GM13976 (cell line): ENCODE measurements at places on chromosomes 4 and X.
A peak's percentile ranks its signal among the peaks of the same experiment; 100 is the strongest.

GRCh38 chr4:30767147-30767845, 47.1 kb downstream of the PCDH7 start:
- DNase-seq: no peak

DNA sequence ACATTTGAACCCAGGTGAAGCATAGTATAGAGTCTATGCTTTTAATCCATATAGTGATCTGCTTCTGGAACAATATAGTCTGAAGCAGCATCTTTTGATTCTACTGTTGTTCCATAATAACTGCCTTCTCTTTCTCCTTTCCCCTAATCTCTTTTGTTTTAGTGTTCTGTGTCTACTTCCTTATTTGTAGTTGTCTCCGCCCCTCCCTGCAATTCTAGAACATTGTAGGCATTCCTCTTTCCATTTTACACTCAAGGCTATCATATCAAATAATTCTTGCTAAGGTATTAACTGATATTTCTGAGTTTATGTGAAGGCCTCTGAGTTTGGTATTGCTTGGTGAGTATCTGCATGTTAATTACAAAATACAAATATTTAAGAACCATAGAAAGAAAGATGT, 11.6 kb downstream of the BLTP1 start:
- no peak for DNase-seq

- no peak for DNase-seq
These were observed 20.2 kb downstream of the FAT4 start for GRCh38 chr4:125334926-125335325.

DNA sequence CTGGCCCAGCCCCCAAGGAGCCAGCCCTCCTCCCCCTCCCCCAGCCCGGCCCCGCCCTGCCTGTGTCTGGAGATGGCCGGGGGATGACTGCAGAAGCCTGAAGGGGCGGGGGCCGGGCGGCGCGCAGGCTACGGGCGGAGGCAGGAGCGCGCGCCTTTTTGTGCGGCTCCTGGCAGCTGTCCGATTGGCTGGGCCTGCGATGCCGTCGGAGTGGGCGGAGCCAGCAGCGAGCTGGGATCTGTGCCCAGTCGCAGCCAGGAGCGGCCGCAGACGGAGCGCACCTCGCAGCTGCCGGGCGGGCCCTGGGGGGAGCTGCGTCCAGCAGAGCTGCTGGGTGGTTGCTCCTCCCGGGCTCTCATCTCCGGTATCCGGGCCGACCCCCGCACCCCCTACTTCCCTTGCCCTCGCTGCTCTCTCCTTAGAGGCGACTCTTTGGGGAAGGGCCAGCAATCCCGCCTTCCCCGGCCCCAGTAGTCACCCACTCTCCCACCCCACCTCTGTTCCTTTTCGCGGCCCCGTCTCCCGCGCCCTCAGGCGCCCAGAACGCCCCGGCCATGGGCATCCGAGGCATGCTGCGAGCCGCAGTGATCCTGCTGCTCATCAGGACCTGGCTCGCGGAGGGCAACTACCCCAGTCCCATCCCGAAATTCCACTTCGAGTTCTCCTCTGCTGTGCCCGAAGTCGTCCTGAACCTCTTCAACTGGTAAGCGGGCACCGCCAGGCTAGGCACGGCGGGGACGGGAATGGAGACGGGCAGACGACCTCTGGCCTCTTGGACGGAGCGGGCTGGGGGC, at the start of gene GABRQ:
Gene GABRQ (plus strand): TSS at position 247 of the 794 bp plus-strand sequence. CDS start 308 bp downstream, at position 555.
- no peak for DNase-seq

- no peak for DNase-seq
These were observed at the start of gene STARD8 for GRCh38 chrX:68647156-68647957. Gene STARD8, plus strand, starts transcription at chrX:68647666. Its CDS starts 217 bp downstream, at chrX:68647883.

DNA sequence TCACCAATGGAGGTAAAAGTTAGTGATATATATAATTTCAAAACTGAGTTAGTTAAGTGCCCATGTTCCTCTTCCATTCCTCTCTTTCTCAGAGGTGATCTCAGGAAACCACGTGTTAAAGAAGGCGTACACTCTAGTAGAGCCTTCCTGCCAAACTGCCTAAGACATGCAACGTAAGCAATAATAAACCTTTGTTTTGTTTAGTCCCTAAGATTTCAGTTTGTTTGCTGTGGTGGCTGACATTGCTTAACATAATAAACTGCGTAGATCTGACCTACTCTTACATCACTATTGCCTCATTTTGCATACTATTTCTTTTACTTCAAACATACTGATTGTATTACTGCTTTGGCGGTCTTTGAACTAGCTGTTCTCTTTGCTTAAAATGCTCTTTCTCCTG, 99.2 kb downstream of the JADE1 start:
- DNase-seq: no peak

DNA sequence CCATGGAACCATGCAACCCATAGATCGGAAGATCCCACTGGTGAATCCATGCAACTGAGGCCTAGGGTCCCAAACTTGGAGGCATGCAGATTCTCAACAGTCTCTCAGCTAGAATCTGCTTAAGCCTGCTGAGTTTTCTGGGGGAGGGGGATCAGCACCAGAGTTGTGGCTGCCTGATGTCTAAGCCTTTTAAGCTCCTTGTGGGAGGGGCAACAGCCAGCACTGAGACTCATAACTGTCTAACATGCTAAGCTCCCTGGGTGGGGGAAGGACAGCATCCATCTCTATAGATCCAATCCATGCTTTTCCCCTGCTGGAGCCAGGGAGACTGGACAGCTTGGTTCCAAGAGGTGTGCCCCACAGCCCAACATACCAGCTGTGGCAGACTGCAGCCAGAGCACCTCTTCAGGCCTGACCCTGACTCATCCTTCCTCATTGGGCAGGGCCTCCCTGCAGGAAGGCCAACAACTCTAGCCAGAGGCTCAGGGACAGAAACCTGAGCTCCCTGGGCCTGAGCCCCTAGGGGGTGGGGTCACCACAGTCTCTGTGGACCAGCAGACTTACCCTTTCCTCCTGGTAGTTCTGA, 300.1 kb upstream of the SLC7A11 start:
- DNase-seq: no peak

GRCh38 chr4:18021470-18021719, 160 bp downstream of the LCORL start:
- no peak for DNase-seq

- DNase-seq: no peak
These were observed 66.7 kb upstream of the PJA1 start for GRCh38 chrX:69231903-69232302.

- DNase-seq: no peak
These were observed 9.5 kb downstream of the MAB21L2 start for GRCh38 chr4:150591406-150591805.

DNA sequence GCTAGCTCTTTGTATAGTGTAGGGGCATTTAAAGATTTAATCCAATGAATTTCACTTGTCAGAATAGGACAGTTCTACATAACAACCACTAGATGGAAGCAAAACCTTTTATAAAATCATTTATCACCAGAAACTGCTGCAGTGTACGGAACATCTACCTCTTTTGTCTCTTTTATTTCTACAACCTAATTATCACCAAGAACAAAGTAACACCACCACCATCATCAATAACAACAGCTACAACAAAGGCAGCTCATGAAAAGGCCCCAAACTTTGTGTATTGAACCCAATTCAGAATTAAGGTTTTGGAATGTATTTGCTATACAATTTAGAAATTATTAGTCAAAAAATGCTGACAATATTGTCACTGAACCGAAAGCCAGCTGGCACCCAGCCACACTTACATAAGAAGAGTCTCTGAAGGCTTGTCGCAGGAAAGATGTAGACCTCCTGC, 260.9 kb upstream of the RPS6KA3 start:
- DNase-seq: peak; percentile 13

- no peak for DNase-seq
These were observed 238.8 kb downstream of the GRIA3 start for GRCh38 chrX:123422875-123423274.

DNA sequence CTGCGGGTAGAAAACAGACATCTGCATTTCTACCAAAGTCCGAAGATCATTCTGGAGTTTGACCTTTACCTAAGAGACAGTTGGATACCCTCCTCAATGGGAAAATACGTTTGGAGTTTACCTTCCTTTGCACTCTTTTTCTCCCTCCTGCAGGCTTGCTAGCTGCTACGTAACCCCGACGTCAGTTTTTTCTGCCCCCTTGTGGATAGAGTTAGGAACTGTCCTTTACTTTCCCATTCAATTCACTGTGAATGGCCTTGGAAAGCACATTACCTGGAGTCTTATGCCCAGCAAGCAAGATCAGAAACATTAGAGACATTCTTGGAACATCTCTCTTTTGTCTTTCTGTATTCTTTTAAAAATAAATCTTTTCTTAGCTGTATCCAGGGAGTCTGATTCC, 250.7 kb downstream of the NAP1L3 start:
- DNase-seq: peak; percentile 8

GRCh38 chr4:43855283-43855682, 593.3 kb downstream of the KCTD8 start:
- DNase-seq: no peak

DNA sequence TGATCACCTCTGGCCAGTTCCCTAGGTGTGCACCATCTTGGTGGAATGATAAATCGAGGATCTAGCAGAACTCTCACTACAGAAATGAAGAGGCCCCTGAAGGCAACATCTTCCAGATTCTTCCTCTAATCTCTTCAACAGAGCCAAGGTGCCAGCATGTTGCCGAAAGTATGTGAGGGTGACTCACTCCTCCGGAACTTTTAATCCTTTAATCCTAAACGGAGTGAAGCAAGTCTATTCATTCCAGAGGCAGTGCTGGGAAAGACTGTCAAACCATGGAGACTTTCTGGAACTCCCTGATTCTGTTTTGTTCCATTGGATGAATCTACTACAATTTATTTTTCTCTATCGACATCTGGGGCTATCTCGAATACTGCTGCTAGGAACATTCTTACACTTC, 68.7 kb downstream of the SUPT20HL2 start:
- DNase-seq: no peak

DNA sequence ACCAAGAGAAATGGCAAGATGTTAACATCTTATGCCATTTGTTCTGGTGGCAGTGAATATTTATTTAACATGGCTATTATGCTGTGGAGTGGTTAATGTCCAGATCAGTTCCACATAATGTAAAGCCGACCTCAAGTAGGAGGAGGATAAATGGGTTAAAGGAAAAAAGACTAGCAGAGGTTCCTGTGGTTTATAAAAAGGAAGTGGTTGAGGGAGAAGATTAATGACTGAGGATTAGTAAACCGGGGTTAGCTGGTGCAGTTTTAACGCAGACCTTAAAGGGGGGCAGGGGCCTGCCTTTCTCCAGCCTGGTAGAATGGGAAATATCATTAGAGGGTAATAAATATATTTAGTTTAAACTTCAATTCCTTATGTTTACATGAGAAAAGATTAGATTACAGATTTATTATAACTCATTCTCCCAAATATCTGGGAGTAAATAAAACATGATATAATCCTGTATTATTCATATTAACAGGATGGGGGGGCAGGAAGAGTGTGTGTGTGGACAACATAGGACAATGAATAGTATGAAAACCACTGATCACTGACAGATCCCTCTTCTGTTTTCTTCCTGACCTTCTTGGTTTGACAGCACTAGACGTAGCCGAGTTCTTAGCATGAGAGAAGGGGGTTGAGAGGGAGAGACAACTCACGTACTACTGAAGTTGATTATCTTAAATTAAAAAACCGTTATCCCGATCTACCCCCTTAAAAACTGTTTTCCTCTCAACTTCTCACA, 124.1 kb upstream of the LIMCH1 start:
- DNase-seq: no peak

GRCh38 chrX:47915886-47916493, 79.3 kb downstream of the ZNF81 start:
- DNase-seq: no peak

- DNase-seq: no peak
These were observed 340.1 kb upstream of the PPARGC1A start for GRCh38 chr4:24229978-24230377.
